Caki2 (cell line): ENCODE measurements at places on chromosomes 3 and 15. TPM values are rescaled to one million over a fixed set of nuclear protein-coding genes. Genes with fewer than 3 reads are reported as not detected.

The PP2D1 gene
- total RNA-seq = not detected in 2 replicates

The KIF15 gene
- total RNA-seq = 9.8 and 22.5 TPM in 2 replicates

DNA sequence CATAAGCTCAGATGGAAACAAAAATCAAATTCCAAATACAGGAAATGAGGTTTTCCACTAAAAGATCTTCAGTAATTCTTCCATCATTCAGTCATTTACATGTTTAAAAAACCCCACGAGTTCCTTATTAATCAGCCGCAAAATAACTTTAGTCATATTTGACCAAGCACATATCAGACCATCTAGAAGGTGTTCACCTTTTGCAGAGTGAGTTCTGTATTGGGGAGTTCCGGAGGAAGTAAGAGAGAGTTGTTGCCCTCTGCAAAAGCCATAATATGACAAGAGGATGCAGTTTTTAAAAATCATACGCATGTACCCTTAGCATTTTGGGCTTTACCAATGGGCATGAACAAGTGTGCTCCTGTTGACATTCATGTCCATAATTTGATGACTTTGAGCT, 61.6 kb downstream of the CCR1 start:
- DNase-seq = no peak

DNA sequence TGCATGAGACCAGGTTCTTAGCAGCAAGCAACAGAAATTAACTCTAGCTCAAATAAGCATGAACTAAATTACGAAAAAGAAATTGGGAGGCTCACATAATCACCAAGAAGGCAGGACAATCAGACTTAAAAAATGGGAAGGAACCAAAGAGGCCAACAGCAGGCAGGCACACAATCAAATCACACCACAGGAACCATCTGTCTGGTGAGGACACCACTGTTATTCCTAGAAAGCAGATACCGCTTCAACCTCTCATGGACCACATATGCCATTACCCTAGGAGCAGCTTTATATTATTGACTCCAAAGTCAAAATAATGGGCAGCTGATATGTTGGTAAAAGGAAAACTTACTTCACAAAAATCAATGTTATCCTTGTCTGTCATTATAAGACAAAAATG, 51.6 kb downstream of the SUCLG2 start:
- no peak for DNase-seq

- no peak for DNase-seq
Measured at GRCh38 chr15:52787123-52787503, 3.0 kb downstream of the ONECUT1 start.

GRCh38 chr15:78828920-78829319, 17.7 kb upstream of the ADAMTS7 start:
- no peak for DNase-seq

- DNase-seq = no peak
Measured at GRCh38 chr15:66590435-66590834, 24.6 kb upstream of the LCTL start.
